ENCODE measurements at places on chromosomes 3 and 15.

DNA sequence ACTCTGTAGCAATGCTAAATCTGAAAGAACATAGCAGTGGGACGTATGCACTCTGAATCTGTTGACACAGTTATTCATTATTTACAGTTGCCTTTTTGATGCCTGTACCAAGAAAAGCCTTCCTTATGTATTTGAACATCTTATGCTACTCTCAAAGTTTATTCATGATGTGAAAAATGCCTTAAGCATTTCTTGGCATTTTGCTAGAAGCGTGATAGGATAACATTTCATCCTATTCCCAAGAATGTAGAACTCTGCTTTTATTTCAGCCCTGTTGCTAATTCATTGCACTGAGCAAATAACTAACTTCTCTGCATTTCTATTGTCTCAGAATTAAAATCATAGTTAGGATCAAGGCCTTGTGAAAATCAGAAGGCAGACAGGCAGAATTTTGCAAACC is 105.5 kb downstream of the STRIT1 start:
- DNase-seq = no peak

GRCh38 chr3:71109977-71110285 is 473.6 kb downstream of the FOXP1 start:
- DNase-seq = no peak

DNA sequence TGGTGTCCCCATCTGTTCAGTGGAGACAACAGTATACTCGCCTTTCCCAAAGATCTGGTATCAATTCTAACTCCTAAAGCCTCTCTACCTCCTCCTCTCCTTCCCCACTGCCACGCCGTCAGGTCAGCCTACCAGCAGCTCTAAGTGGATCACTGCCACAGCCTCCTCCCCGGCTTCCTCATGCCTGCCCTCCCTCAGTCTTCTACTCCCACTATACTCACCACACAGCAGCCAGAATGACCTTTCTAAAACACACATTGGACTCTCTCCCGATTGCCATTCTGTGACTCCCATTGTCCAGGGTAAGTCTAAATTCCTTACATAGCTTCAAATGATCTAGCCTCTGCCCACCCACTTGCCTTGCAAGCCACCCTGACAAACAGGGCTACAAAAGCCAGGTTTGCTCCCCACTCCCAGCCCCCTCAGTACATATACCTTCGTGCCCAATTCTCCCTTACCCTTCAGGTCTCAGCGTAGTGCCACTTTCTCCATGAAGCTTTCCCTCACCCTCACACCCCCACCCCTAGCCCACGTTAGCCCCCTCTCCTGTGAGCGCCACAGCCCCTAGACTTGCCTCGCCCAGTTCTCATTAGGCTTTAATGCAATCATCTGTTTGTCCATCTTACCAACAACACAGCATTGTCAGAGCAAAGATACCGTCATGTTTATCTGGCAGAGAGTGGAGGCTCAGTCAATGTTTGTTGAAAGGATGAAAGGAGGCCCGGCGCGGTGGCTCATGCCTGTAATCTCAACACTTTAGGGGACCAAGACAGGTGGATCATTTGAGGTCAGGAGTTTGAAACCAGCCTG is 9.5 kb upstream of the SEMA7A start:
- no peak for DNase-seq

- no peak for DNase-seq
These were observed 287.3 kb upstream of the ADAMTS9 start for GRCh38 chr3:64975147-64975546.

DNA sequence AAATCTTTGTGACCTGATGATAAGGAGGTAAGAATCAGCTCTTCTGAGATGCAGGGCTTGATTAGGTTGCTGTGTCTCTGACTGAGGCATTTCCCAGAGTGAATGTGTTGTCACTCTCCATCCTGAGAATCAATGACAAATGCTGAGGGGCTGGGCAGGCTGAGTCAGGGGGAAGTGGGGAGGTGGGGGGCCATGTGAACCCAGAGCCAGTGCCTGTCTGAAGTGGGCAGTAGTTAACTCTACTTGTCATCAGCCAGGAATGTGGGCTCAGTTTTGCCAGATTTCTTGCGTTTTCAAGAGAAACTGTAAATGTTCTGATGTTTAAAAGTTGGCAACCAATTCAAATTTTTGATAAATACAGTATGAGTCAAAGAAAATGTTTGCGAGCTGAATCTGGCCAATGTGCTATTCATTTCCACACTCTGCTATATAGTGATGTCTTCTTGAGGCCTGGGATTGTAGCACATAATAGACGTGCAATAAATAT is 3.1 kb upstream of the BNC1 start:
- no peak for DNase-seq

GRCh38 chr3:119322021-119322834 is 28.0 kb downstream of the ARHGAP31 start:
- DNase-seq = no peak

All from NCI-H1092 (cell line).